ENCODE measurements at places on chromosomes 11 and 22.

DNA sequence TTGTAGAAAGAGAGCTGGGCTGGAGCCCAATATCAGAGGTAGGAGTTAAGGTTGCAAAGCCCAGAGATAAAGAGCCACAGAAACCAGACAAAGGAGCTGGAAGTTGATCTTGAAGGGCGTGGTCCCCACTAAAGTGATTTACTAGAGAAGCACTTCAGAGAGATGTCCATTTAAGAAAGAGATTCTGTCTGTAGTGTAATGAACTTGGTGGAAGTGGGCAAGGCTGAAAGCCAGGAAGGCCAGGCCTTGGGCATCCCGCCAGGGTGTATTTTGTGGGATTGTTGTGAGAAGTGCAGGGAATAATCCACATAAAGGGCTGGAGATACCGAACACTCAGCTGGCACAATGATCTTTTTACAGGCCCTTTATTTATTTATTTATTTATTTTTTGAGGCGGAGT lies 1398.8 kb downstream of the TBC1D22A start:
- no peak for DNase-seq

GRCh38 chr11:71977743-71978418 lies 20.8 kb upstream of the IL18BP start:
- peak; percentile 5 for DNase-seq

GRCh38 chr11:21132146-21132720 lies 462.8 kb downstream of the NELL1 start:
- no peak for DNase-seq

DNA sequence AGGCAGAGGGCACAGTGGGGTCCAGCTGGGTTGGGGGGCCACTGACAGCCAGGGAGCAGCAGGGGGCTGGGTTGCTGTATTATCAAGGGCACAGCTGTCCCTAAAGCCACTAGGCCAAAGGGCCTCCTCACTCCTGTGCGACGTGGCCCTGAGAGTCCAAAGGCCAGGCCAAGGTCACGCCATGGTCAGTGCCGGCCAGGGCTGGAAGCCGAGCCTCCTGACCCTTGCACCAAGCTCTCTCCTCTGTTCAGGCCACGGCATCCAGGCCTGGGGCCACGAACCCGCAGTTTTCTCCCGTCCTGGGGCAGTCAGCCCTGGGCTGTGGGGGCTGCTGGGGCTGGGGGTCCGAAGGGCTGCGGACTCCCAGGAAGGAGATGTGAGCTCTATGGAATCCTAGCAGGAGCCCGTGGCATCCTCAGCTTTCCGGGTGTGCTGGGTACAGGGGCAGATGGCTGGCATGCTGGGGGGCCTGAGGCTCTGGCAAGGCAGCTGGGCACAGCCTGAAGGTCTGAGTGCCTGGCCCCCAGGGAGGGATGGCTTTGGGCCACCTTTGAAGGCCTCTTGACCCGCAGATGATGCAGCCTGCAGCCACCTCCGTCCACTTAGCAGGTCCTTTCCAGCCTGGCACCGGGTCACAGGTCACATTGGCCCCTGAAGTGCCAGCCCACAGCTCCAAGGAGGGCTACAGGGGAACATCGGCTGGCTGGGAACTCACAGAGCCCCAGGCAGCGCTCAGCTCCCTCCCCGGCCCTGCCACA lies 17.3 kb upstream of the PPARA start:
- no peak for DNase-seq

DNA sequence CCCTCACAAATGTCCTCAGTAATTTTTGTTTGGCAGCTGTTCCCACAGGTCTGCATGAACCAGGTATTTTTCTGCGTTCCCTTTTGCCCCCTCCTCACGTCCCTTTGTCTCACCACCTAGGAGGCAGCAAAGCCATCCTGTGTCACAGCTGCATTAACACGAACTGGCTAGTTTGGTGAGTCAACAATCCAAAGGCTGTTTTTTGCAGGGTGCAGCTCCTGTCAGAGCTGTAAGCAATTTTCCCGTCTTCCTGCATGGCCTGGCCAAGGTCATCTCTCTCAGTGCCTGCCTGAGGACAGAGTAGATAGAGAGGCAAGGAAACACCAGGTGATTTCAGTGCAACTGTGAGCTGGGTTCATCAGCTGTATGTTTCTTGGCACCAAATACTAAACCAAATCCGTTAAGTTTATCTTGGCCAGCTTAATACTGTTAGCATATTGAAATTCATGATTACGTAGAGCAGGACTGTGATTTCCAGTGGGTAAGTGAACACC lies 20.6 kb upstream of the VSIG10L2 start:
- no peak for DNase-seq

DNA sequence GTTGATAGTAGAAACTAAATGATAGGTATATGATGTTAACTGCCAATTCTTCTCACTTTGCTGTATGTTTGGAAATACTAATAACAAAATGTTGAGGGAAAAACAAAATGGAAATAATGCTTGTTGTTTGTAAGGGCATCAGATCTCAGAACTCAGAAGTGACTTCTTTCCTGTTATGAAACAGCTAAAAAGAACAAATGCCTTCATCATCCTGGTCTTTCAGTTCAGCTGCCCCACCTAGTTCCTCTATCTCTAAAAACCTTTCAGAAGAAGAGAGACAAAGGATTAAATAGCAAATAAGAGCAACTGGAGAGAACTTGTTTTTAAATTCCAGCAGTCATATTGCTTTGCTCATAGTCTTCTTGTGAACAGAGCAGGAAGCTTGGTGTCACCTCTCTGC lies 345.3 kb upstream of the NCAM1 start:
- DNase-seq: no peak

GRCh38 chr22:48489551-48490499 lies 1337.8 kb downstream of the BRD1 start:
- no peak for DNase-seq

DNA sequence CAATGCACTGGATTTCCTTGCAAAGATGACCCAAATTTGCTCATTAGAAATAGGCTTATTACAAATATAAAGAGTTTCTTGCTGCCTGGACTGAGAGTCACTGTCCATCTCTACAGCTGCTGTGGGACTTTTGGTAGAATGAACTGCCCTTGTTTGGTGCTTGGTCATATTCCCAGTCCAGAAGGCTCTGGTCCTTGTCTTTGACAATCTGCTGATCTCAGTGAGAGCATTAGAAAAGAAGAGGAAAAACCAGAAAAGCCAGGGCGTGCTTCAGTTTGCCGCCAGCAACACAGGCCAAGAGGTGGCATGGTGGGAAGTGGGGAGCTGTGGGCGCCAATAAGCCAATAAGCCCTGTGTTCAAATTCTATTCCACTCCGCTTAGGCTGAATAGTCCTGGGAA lies 48.2 kb upstream of the PARVA start:
- DNase-seq: no peak

DNA sequence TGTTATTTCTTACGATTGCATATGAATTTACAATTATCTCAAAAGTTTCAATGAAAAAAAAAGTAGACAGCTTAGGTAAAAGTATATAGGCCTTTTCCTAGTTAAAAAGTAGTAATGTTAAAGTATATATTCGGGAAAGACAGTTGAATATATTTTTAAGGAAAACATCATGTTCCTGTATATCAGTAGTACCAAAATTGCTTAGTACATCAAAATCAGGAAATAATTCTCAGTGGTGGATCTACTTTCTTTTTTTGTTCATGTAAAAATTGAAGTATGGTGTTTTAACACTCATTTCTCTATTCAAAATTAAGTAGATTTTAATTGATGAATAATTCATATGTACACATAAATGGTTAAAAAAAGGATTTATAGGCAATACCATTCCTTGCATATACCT lies 73.9 kb downstream of the USP47 start:
- DNase-seq: no peak

- no peak for DNase-seq
Observed at GRCh38 chr11:121476379-121477032, 23.7 kb upstream of the SORL1-AS1 start.

- DNase-seq: no peak
Observed at GRCh38 chr22:47618180-47619010, 855.9 kb downstream of the TBC1D22A start.

- no peak for DNase-seq
Observed at GRCh38 chr11:66547662-66548009, 933 bp downstream of the ACTN3 start.

- DNase-seq: no peak
Observed at GRCh38 chr22:30266445-30267381, at the start of gene OSM. TSS of gene OSM (minus strand) at chr22:30266851. CDS start at chr22:30266799, 52 bp downstream.

DNA sequence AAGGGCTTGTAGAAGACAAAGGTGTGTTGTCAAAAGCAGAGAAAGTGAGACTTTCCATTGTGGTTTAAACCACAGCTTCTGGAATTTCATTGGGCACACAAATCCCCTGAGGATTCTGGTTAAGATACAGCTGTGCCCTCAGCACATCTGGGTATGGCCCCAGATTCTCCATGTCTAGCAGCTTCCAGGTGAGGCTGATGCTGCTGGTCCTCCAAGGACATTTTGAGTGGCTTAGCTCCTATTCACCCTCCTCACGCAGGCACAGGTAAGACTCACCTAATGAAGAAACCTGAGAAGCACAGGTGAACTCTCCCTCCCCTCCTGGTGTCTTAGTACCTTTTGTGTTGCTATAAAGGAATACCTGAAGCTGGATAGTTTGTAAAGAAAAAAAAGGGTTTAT lies 88.9 kb upstream of the IGLL5 start:
- no peak for DNase-seq

DNA sequence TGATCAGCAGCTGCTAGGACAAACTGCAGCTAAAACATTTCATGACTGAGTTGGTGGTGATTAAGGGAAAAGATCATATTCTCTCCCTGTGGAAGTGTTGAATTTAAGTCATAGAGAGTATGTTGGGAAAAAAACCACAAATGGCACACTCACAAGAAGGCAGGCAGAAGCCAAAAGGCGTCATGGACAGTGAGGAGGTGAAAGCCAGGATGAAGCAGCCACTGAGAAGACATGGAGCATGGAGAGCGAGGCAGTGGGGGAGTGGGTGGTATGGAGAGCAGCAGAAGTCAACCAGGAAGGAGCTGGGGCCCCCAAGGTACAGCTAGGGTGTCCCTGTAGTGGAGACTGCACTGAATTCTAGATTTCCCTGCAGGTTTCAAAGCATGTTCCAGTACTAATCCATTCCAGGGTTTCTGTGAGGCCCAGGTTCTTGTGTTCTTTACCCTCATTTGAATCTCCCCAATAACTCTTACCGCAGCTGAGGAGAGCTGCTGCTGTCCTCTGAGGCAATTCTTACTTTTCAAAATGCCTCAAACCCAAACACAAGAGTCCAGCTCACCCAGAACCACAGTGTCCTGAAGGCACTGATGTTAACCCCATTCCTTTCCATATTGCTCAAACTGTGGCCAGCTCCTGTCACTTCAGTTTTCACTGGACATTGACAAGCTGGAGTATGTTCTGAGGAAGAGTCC lies 191.8 kb upstream of the E2F8 start:
- DNase-seq: no peak

- DNase-seq: no peak
Observed at GRCh38 chr22:47250995-47251765, 488.7 kb downstream of the TBC1D22A start.

DNA sequence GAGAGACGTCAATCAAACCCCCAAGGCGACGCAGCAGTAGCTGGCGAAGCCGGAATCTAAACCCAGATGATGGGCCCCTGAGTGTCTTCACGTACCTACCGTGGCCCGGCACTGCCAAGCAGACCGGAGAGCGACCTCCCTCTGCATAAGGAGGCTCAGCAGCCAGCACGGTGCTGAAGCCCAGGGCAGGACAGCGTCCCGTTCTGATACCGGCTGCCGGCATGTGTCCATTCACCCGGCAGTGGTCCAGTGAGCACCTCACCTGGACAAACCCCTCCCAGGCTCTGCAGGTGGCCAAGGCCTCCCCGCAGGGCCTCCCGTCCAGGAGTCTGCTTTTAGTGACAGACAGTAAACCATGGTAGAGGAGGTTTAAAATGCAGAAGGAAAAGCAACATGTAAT lies 142.0 kb downstream of the BRD1 start:
- no peak for DNase-seq

DNA sequence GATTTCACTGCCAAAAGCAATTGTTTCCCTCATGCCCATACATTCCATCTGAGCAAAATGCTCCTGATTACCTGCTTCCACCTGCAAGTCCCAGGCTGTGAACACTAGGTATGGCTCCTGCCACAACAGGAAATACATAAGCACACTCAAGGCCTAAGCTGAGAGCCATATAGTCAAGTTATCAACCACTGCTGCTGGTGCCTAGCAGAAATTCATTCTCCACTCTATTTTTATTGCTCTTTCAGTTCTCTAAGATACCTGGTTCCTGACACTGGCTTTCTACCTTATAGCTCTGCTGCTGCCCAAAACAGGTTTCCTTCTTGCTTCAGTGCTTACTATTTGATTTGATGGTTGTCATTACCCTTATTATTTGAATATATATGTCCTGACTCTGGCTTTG lies 31.6 kb downstream of the SLC36A4 start:
- DNase-seq: no peak

DNA sequence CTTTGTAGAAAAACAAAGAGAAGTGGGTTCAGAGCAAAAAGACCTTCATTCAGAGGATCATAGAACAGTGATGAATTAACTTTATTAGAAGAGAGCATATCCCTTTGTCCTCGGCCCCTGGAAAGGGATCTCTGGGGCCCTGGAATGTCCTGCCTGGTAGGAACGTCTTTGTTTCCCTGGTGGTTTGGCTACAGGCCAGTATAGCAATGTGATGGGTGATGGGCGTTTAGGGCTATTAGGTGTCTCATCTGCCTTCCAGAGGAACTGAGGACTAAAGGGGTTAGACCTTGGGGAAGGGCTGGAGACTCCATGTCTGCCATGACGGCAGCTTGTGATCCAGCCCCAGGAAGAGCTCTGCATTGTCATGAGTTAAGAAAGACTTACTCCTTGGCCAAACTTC lies 9.1 kb downstream of the APOL4 start:
- DNase-seq: no peak

DNA sequence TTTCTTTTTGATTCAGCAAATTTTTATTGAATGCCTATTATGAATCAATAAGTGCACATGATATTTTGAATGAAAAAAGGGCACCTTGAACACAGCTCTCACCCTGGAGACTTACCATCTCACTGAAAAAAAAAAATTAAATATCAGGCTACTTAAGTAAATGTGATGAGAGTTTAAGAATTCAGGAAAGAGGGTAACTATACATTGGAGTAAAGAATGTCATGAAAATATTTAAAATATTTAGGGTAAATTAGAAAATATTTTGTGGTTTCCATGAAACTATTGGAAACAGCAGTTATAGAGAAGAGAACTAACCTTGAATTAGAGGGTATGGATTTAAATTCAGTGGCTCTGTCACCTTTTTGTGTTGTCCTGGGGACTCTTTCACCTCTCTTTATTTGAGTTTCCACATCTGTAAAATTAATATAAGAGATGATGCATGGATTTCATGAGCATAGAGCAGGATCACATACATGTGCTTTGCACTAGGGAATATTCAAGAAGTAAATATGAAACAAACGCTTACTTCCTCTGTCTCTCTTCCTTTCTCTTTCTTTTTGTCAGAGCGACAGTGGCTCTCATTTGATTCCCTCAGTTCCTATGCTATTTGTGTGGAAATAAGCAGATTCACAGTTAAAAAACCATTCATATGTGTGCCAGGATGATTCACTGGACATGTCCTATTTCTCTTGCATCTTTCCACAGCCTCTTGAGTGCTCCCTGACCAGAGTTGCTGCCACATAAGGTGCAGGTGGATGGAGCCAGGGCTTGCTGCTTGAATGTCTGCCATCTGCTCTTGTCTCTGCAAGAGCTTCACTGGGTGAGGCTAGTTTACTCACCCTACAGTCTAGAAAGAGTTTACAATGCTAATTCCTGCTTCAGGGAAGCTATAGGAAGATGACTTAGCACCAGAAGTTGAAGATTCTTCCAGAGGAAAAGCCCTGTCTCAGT lies 533.1 kb downstream of the ETS1 start:
- DNase-seq: no peak

Measured in NCI-H2227 treated with DMSO at 0.1 percent for 48 hours (cell line).